ENCODE measurements at places on chromosomes 11 and 22.

DNA sequence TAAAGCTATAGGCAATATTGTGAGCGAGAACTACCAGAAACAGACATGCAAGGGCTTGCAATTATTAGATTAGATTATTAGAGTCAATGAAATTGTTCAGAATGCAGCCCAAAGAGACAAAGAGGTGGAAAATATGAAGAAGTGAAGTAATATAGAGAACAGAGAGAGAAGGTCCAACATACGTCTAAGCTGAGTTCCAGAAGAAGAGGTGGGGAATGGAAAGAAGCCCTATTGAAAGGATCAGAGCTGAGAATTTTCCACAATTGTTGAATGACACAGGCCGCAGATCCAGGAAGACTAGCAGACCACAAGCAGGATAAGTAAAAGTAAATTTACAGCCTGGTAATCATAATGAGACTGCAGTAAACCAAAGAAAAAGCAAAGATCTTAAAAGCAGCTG lies 93.2 kb downstream of the EXT2 start:
- DNase-seq, result no peak

GRCh38 chr11:20070459-20070858 lies 89.8 kb downstream of the DBX1 start:
- no peak for DNase-seq

- DNase-seq, result no peak
These were observed 49.6 kb downstream of the PDE2A start for GRCh38 chr11:72624496-72625201.

- no peak for DNase-seq
These were observed 407.8 kb upstream of the NARS2 start for GRCh38 chr11:78982473-78982872.

DNA sequence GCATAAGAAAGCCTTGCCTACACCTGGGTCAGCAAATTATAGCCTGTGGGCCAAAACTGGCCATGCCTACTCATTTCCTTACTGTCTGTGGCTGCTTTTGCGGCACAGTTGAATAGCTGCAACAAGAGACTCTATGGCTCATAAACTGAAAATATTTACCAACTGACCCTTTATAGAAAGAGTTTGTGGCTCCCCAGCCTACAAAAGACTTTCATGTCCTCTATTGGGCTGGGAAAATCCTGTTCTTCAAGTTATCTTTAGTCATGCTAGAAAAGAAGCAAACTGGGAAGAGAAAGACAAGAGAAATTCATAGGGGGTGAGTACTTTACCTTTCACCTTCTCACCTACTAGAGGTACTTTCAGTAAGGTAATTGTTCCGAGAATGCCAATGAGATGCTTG lies 175.1 kb downstream of the SWAP70 start:
- no peak for DNase-seq

- DNase-seq, result no peak
These were observed 33.8 kb downstream of the CAPN1 start for GRCh38 chr11:65215441-65216076.

GRCh38 chr22:32016081-32016480 lies 27.0 kb upstream of the SLC5A1 start:
- no peak for DNase-seq

DNA sequence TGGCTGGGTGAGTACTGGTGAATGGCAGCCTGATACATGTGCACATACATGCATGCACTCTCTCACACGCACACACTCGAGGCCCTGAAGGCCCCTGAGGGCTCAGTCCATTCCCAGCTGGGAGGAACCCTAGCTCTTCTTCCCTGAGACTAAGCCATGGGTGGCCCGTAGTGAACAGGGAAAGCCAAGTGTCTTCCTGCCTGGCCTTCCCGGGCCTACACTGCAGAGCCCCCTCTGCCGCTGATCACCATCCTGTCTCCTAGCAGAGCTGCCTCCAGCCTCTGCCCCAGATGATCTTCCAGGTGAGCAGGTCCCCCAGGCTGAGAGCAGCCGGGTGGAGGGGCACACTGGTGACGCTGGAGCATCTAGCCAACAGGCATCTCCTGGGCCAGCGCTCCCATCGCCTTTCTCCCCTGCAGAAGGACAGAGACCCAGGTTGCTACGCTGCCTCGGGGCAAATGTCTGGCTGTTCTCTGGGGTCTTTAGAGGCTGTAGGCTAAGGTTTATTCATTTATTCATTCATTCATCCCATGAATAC lies 57.3 kb downstream of the CD82 start:
- no peak for DNase-seq

GRCh38 chr22:18121506-18121905 lies 10.9 kb downstream of the TUBA8 start:
- no peak for DNase-seq

DNA sequence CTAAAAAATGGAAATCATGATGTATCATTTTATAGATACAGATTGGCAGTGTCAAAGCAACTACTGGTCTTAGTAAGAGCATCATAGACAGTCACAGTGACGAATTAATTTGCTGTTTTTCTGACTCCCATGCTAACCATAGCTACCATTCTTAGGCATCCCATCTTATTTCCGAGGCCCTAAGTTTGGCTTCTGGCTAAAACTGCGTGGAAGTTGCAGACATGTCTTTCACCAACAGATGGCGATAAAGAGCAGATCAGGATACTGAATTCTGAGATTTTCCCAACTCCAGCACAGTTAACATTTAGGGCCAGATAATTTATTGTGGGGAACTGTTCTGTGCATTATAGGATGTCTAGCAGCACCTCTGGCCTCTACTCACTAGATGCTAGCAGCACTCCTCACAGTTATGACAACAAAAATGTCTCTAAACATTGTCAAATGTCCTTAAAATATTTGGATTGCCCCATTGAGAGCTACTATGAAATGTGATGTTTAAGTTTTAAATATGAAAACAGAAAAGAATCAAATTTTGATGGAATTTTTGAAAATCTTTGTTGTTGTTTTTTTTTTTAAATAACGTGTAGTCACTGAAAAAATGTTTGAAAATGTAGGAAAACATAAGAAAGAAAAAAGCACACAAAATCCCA lies 16.3 kb downstream of the OR2AG2 start:
- DNase-seq, result no peak

- no peak for DNase-seq
These were observed 128.6 kb downstream of the WNT11 start for GRCh38 chr11:76077575-76078150.

DNA sequence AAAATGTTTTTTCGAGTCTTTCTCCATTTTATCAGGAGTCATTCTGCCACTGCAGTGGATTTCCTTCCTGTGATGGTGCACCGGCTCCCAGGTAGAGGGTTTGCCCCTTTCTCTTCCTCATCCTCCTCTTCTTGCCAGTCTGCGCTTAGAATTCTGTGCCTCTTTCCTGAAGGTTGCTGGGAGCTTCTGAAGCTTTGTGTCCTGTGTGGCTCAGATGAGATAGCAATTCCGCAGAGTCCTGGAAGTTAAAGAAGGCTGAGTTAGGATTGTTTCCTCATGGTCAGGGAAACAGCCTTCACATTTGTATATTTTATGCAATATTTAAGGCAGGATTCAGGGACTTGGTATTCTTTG lies 264 bp downstream of the BCO2 start:
- DNase-seq, result no peak

- DNase-seq, result no peak
These were observed 877 bp downstream of the ALG9 start for GRCh38 chr11:111870522-111870885.

DNA sequence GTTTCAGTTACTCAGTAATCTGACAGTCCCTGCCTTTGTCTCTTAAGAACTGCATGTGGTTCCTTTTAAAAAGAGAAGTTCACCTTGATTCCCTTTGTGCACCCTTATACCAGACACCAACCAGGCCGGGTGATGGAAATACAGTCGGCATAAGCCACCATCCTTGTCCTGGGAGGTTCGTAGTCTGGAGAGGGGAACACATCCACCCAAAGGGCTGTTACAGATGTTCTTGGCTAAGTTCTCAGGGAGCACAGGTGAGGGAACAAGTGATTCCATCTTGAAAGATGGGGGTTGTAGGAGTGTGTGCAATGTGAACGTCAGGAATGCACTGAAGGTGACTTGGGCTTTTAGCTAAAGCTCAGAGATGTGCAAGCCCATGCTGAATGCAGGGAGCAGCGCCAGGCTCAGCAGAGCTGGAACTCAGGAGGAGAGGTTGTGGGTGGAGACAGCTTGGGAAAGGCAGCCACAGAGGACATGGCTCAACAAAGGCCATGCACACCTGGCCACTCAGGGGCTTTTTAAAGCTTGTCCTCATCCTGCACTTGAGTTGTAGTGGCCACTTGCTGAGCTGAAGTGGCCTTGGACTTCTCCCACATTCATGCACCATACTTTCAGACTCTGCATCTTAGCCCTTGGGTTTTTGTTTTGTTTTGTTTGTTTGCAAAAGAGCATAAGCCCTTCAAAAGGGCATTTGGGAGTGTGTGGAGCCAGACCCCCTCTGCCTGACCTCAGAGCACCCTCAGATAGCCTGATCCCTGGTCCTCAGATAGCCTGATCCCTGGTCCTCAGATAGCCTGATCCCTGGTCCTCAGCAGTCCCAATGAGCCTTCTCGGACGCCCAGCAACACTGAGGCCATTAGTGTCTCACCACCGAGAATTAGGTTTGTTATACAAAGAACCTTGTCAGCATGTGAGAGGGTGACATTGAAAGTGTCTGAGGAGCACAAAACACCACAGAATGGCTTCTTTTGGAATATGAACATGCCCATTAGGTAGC lies 12.7 kb upstream of the TMA7B start:
- DNase-seq, result no peak

DNA sequence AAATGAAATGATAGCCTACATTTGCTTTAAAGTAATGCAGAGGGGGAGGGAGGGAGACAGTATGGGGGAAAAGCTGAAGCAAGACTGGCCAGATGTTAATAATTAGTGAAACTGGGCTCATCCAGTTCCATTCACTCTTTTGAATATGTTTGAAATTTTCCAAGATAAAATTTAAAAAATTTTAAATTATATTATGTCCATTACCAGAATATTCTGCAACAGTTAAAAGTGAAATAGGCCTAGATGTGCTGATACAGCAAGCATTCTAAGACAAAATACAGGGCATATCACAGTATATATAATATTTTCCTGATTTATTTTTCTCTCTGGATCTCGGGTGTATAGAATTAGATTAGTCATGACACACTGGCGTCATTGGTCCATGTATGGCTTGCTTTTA lies 13.6 kb upstream of the ZNRF3 start:
- DNase-seq, result no peak

- DNase-seq, result no peak
These were observed 18.2 kb upstream of the TBX1 start for GRCh38 chr22:19742160-19743066.

GRCh38 chr11:20501252-20501651 lies 98.2 kb upstream of the SLC6A5 start:
- DNase-seq, result no peak

GRCh38 chr11:121450401-121450800 lies 1.7 kb upstream of the SORL1 start:
- DNase-seq, result no peak

GRCh38 chr11:104873252-104873651 lies 25.0 kb downstream of the CASP12 start:
- no peak for DNase-seq

GRCh38 chr11:114193730-114194679 lies 102.2 kb upstream of the NNMT start:
- no peak for DNase-seq

- DNase-seq, result no peak
These were observed 23.0 kb downstream of the ZNF280B start for GRCh38 chr22:22485524-22485923.

DNA sequence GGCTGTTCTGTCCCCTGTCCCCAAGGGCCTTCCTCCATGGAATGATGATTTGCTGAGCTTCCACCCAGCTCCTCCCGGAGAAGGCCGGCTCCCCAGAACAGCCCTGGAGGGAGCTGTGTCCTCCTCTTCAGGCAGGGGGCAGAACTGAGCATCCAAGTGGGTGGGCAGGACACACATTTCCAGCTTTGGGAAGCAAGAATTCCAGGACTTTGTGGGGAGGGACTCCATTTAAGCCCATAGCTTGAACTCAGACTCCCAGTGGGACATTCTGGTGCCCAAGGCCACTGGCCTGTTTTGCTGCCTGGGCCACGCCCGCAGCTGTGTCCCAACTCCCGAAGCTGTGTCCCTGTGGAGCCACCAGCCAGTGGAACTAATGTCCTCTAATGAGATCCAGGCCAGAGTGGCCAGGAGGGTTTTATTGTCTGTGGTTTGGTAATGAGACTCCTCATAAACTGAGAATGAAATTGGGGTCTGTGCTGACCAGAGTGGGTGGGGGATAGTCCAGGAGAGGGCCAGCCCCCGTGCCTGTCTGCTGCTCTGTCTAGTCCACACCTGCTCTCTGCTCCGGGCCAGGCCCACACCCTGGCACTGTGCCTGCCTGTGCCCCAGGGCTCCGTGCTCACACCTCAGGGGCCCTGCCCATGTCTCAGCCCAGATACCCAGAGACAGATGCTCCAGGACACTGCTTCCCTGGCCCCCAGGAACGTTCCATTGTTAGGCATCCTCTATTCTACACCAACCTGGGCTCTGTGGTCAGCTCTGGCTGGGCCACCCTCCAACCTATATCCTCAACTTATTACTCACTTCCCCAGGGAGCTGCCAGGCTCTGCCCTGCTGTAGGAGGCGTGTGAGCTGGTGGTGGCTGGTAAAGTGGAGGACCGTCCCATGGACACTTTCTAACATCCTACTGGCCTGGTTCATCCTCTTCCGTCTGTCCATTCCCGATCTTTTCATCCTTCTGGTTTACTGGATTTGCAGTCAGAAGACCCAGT lies 7.6 kb downstream of the NECTIN1 start:
- DNase-seq, result no peak

DNA sequence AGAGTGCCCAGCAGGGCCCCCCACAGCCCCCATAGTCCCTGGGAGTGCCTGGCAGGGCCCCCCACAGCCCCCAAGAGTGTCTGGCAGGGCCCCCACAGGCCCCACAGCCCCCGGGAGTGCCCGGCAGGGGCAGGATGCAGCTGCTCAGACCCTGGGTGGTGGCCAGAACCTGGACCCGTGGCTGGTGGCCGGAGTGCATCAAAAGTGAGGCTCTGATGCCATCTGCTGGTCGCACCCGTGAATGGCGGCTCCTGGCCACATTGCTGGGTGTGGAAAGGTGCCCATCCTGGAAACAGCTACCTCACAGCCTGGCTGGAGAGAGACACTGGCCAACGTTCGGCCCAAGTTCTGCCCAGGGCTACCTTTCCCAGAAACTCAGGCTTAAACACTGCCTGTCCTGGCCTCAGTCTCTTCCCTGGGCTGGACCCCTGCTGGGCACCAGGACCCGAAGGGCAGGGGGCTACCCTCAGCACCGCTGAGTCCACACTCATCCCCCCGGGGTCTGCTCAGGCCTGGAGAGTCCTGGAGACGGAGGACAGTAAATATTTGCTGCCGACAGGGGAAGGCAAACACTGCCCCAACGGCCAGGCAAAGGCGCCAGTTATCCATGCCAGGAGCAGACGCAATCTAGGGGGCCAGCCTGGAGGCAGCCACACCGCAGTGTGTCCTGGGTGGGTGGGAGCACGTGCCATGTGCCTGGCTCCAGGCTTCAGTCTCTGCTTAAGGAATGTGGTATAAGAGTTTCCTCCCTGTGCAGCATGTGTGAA lies 4.4 kb downstream of the INS start:
- DNase-seq, result no peak

GRCh38 chr11:24496736-24497725 lies at the start of gene LUZP2:
Gene LUZP2, plus strand, starts transcription at chr11:24497053.
- DNase-seq, result no peak
